ENCODE measurements at places on chromosomes 1 and 21.

GRCh38 chr1:215146240-215146975, 63.9 kb downstream of the KCNK2 start:
- DNase-seq, result no peak

- DNase-seq, result no peak
Measured at GRCh38 chr1:204161609-204162493, 4.3 kb downstream of the REN start.

- DNase-seq, result no peak
Measured at GRCh38 chr1:59025898-59026426, 242.1 kb upstream of the JUN start.

DNA sequence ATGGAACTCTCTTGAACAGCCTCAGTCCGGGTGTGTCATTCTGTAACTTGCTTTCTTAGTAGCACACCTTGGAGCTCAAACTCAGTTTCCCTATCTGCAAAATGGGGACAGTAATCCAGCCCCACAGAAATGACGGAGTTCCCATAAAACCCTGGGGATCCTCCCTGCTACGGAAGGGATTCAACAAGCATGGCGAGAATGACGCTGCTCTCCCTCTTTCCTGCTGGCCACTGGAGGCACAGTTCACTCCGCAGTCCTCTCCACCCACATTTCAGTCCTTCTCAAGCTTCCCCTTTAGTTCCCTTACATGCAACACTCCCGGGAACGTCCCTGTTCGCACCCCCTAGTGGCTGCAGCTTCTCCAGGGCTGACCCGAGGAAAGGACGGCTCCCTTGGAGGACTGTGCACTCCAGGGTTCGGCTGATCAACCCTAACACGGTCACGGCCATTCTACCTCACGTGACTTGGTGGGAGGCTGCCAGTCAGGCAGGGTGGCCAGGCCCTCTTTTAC, 20.6 kb downstream of the RUNX3 start:
- no peak for DNase-seq
